ENCODE measurements at places on chromosomes 6 and 20.

DNA sequence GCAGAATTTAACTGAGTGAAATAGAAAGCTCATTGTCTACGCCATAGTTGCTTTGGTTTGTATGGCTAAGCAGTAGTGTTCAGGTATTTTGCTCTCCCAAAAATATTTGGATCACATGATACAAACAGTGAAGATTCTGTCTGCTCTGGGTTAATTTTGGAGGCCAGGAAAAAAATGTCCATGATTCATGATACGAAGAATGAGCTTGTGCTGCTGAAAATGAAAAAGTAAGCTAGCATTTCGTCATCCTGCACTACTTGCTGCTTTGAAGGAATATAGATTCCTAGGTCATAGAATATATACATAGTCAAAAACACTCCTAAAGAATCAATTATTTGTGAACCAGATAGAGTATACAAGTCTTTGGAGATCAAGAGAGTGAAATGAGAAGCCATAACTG lies 8.3 kb downstream of the WRNIP1 start:
- no peak for DNase-seq

- DNase-seq = no peak
Measured at GRCh38 chr20:59139998-59140397, 23.6 kb upstream of the ZNF831 start.

DNA sequence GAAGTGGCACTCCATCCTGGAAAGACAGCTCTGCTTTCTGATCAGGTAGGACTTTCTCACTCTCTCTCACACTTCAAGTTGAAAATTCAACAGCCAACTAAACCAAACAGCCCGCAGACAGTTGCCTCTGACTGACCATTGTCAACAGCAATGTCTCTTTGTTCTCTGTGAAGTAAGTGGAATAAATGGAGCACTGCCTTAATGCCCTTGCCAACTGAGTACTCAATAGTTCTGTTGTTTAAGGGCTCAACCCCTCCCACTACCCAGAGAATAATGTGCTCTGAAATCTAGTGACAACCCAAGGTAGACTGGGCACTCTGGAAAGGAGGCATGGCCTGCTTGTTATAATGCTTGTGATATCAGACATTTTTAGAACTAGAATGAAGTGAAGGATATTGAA lies 16.8 kb upstream of the BCLAF1 start:
- no peak for DNase-seq

DNA sequence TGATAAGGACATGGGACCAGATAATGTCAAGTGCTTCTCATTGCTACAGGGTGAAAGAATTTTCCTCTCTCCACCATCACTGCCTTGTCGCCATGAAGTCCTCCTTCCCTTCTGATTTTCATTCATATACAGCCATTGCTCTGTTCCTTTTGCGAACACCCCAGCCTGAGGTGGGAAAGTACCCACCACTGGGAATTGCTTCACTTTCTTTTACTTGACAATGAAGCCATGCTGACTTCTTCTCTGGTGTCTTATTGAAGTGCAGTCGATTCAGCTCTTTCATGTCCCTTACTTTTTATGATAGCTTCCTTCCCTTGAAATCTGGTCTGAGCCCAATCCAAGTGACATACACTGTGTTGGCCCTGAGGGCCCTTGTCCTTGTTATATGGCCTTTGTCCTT lies 16.2 kb downstream of the DAAM2 start:
- DNase-seq = no peak

DNA sequence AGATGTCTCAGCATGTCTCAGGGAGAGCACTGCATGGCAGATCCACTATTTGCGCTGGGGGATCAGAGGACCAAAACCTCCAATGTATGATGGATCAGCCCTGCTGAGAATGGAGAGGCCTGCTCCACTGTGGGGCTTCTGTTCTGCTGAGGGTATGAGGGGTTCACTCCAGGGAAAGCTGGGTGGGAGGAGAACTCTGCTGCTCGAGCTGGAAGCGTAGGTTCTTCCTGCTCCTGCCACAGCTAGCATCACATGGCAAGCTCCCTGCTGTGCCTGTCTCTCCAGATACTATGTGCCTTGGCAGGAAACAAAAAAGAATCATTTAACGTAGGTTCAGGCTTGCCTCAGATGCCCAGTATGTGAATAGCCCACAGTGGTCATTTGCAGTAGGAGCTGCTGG lies 105.8 kb downstream of the EPM2A start:
- DNase-seq = no peak
